Stimulated activated CD4-positive, alpha-beta T cell treated with anti-CD3 and anti-CD28 coated beads, Interleukin-1b, Interleukin-23, amount 100 ng/mL, for 1 hour (primary cell): ENCODE measurements at places on chromosomes 3 and 15.

- DNase-seq = no peak
These were observed 52.6 kb upstream of the SMAD6 start for GRCh38 chr15:66649235-66649984.

- DNase-seq = no peak
These were observed 75.3 kb downstream of the TMEM108 start for GRCh38 chr3:133113526-133113925.

- DNase-seq = no peak
These were observed 35.9 kb downstream of the CD47 start for GRCh38 chr3:108054935-108055334.

- DNase-seq = no peak
These were observed 227.6 kb downstream of the NECTIN3 start for GRCh38 chr3:111299192-111299615.

DNA sequence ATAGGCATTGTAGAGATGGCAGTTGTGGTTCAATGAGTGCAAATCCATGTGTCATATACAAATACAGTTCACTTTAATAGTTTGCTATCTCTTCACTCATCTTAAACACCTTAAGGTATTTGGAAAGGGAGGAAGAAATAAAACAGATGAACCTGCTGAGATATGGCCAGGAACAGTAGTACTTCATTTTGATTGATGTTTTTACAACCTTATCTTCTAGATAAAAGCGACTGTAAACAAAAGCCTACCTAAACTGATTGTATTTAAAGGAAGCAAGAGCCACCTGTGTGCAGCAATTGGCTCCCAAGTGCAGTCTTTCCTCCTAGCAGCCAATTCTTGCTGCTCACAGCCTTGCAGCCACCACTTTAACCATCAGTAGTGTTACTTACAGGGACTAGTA lies 217.7 kb downstream of the CDIN1 start:
- DNase-seq = no peak

- no peak for DNase-seq
These were observed 531.9 kb downstream of the AGBL1 start for GRCh38 chr15:86611417-86612040.

DNA sequence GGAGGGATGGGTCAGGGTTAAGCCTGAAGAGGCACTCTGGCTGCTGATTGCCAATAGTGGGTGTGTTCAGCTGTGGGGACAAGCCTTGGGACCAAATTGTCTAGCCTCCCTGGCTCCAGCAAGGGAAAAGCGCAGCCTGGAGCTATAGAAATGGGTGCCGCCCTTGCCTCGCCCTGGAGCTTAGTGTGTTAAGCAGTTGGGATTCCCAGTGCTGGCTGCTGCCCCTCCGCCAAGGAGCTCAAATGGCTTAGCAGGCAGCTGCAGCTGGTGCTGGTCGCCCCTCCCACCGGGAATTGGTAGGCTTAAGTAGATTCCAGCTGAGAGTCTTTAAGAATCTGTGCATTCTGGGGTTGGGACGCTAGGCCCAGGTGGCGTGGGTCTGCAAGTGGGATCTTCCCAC lies 662.9 kb upstream of the TBL1XR1 start:
- no peak for DNase-seq

DNA sequence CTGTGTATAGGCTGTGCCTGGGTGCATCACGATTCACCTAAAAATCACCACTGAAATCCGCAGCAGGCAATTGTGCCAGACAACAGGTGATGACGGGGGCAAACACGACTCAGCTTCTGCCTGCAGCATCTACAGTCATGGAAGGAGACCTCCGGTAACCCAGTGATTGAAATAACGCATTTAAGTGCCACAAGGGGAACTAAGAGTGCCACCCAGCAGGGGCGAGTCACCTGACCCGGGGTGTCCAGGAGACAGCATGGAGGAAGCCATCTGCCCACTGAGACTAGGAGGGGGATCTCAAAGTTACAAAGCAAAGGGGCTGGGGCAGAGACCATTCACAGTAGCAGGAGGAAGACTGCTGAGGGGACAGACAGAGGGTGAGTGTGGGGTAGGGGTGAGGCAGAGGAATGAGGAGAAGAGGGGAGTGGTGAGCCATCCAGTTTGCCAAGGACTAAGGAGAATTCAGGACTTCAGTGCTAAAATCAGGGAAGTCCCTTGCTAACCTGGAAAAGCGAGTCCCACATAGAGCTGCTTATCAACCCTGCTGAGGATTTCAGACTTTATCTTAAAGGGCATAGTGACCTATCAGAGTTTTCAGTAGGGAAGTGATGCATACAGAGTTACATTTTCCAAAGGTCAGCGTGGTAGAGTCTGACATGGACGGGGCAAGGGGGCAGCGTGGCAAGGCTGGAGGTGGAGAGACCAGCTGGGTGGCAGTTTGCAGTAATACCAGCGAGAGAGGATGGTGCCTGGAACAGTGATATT lies 256.7 kb upstream of the HES1 start:
- no peak for DNase-seq

- DNase-seq = no peak
These were observed 101.5 kb downstream of the MYRIP start for GRCh38 chr3:39910826-39911464.

GRCh38 chr3:115092220-115092791 lies 54.8 kb downstream of the ZBTB20 start:
- DNase-seq = peak; percentile 21

GRCh38 chr3:13235079-13235478 lies 161.8 kb upstream of the IQSEC1 start:
- DNase-seq = no peak

DNA sequence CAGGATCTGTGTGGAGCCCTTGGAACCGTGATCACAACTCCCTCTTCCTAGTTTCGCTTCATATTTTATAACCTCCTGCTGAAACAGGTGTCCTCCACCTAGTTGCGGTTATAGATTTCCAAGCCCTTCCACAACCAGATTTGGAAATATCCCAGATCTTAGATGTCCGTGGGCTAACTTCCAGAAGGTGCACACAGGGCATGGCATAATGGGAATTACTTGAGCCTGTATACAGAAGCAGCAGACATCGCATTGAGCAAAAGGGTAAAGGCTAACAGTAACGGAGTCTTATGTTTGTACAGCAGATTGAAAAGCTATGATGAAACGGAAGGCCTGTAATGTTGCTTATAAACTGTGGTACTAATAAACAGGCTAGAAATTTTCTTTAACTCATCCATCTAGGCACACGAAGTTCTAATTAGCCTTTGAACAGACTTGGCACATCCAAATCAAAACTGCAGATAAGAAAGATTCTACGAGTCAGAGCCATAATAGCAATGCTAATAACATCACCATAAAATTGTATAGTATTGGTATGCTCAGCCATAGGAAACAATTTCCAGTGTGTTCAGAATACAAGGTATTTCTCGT lies 1.2 kb upstream of the USF3 start:
- no peak for DNase-seq

- no peak for DNase-seq
These were observed 111.1 kb upstream of the CBLB start for GRCh38 chr3:105979961-105980360.

GRCh38 chr15:70355275-70355795 lies 257.6 kb upstream of the TLE3 start:
- DNase-seq = no peak

DNA sequence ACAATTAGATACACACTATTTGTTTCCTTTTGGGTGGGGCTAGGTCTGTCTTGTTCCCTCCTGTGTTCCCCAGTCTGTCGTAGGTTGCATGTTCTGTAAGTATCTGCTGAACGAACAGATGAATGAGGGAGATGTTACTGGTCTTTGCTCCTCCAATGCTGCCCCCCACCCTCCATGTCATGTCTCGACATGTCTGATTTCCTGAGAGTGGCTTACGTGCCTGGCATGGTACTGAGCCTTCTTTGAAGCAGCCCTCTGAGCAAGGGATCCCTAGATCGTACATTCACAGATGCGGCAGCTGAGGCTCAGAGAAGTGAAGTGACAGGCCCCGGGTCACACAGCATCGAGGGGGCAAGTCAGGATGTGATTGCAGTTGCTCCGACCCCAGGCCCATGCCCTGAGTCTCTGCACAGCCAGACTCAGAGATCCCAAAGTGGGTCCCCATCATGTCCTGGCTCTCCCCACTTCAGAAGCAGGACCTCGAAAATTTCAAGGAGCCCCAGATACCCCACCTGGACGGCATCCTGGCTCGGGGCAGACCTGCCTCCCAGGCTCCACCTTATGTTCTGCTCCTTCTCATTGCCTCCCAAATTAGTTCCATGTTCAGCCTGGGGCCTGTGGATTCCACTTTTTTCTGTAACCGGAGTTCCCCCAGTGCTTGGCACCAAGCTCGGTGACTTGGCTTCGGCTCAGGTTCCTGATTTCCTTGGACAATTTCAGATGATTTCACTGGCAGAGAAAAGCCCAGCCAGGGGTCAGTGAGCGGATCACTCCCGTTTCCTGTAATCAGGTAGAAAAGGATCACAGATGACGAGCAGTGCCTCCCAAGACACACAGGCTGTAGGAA lies 24.7 kb downstream of the GOLGA6L2 start:
- no peak for DNase-seq

DNA sequence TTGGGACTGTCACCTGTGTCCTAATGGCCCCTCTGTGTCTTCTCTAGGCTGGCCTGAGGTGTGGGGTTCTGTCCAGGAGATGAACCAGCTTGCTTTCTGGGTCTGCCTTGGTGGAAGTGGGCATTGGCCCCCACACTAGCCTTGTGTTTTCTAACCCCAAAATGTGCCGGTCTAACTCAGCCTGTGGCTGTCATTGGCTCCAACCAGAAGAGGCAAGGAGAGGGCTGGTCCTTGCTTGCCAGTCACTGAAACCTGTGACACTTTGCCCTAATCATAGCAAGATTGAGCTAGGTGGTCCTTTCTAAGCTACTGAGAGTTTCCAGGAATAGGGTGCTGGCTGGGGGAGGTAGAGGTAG lies 2.2 kb downstream of the C15orf39 start:
- no peak for DNase-seq

DNA sequence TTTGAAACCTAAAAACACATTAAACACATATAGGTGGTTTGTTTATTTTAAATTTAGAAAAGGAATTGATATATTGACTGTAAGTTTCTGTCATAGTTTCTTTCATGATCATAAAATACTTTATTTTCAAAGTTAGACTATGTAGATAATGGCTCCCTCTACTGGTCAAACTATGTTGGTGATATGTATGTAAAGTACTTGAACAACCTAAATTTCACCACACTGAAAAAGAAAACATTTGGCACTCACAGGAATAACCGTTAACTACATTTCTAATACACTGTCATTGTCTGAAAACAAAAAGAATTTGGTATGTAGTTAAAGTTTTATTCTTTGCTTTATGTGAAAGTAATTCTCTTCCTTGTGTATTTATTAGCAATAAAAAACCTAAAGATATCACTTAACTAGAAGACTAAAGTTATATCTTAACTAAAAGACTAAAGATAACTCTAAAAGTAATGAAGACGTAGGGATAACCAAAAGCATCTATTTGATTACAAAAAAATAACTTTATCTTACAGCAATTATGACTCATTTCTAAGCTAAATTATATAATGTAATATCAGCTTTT lies 427.5 kb downstream of the VGLL3 start:
- DNase-seq = no peak

DNA sequence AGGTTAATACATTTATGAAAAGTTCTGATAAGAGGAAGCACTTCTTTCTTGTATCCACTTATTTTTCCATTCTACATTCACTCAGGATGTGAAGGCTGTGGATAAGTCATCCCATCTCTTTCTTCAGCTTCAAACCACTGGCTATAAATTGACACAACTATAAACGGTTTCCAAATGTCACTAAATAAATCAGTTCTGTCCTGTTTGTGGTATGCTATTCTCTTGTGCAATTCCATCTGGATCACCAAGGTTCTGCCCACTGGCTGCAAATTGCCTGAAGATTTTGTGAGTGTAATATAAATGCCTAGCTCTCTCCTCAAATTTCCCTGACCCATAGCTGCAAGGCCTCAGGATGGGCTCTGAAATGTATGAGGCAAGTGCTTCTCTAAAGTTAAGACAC lies 7.1 kb upstream of the LMOD3 start:
- no peak for DNase-seq

GRCh38 chr3:143594206-143594605 lies 254.1 kb downstream of the SLC9A9 start:
- no peak for DNase-seq

GRCh38 chr15:78507831-78508160 lies 419 bp downstream of the HYKK start:
- no peak for DNase-seq

DNA sequence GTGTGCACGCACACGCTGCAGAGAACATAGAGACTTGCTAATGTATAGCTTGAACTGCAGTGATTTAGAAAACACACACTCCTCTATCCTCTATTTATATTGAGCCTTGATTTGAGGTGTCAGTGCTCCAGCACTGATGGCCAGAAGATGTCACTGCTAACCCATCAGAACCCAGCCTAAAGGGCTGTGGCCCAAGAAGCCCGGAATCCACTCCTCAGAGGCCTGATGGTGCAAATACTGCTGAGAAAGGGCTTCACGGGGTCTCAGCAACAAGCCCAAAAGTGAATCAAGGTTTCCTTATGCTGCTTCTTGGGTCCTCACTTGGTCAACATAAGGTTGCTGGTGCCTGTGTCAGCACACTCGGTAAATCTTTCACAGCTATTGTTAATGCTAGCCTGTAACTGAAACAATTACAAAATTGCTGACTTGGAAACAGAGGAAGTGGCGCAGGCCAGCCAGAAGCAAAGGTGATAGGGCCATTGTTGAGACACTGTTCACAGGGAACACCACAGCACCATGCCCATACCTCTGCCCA lies 60.3 kb downstream of the HEG1 start:
- DNase-seq = no peak

GRCh38 chr3:70824773-70825172 lies 512.3 kb upstream of the MDFIC2 start:
- no peak for DNase-seq

DNA sequence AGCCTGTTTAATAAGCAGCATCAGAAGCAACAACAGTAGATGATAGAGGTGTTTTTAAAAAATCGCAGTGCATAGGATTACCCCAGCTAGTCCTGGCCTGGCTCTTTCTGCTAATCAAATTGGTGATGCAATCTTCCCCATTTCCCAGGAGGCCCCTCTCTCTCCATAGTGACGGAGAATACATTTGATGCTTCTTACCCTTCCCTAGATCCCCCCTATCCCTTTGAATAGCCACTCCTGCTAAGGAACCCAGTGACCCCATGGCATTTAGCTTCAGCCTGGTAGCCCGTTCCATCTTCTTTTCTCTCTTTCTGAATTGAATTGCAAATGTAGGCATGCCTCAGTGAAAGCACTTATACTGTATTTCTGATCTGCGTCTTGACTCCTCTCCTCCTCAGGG lies 223.6 kb upstream of the GAP43 start:
- no peak for DNase-seq

- no peak for DNase-seq
These were observed 45.4 kb downstream of the SSR3 start for GRCh38 chr3:156509189-156510174.

DNA sequence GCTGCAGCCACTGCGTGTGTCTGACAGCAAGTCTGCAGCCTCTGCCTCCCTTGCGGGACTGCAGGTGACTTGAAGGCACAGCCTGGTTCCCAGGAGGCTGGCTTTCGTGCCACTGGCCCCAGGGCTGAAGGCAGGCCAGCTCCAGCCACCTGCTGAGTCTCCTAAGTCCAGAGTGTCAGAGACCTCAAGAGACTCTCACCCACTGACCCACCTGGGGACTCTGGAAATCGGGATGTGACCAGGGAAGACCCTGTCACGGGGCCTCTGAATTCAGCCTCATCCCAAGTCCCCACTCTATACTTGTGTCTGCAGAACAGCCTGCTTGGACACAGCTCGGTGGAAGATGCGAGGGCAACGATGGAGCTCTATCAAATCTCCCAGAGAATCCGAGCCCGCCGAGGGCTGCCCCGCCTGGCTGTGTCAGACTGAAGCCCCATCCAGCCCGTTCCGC lies 16.3 kb downstream of the ISG20 start:
- DNase-seq = no peak
